Cerebellar nuclear complex (tissue), 1 donor: ENCODE measurements at places on chromosomes 11 and 22.

DNA sequence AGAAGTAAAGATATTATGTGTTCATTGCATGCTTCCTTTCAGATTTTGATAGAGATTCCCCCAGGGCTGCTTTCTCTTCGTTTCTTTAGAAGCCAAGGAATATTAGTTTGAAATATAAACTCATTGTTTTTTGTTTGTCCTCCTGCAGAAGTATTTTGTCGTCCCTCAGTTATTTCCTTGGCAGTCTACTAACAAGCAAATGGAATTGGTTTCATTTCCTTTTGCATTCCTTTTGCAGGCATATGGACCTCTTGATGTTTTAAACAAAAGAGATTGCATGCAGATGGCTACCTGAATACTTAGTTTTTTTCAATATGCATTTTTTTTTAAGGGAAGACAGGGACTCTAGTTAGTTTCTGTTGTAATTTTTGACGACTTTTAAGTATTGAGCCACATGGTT lies 62.2 kb downstream of the BCL2L13 start:
- no peak for DNase-seq

DNA sequence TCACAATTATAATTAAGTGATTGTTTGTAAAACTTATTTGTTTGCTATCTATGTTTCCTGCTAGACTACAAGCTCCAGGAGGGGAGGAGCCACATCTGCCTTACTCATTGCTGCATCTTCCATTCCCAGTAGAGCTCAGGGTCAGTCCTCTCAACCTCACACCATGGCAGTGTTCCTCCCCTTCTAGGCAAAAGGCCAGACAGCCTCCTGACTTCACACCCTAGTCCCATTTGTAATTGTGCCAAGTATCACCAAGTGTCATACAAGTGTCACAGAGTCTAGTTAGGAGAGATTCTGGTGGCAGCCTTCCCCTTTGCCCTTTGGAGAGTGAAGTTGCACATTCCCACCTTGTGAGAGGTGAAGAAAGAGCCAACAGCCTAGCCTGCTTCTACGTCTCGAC lies 490.4 kb downstream of the INSC start:
- DNase-seq, result no peak

DNA sequence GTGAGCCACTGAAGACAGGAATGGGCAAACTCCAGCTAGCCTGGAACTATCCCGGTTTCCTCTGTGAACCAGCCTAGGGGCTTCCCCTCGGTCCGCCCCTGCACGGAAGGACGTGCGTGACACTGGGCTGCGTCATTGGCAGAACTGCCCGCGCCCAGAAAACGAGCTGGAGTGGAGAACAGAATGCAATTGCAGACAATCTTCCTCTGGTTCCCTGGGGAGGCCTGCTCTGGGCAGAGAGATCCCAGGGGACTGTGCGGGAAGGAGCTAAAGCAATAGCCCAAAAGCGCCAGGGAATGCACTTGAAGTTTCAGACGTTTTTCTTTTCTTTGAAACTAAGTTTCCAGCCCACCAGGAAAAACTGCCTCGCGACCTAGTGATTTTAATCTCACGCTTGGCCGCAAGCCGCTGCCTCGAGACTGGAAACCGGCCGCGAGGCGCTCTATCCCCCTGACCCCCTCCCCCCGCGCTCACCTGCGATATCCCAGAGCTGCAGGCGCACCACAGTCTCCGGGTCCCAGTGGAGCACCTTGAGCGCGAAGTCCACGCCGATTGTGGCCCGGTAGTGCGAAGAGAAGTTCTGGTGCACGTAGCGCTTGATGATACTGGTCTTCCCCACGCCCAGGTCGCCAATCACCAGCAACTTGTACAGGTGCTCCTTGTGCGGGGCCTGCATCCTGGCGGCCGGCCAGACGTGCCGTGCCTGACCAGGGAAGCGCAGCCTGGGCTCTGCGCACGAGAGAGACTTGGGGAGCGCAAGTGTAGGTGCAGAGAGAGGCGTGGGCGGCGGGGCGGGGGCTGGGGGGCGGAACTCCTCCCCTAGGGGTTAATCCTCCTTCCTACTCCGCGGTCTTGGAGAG lies at the start of gene RAB38:
RAB38 (minus strand) TSS at position 735 of the 860 bp plus-strand sequence; CDS start at position 676, 59 bp downstream.
- no peak for DNase-seq

DNA sequence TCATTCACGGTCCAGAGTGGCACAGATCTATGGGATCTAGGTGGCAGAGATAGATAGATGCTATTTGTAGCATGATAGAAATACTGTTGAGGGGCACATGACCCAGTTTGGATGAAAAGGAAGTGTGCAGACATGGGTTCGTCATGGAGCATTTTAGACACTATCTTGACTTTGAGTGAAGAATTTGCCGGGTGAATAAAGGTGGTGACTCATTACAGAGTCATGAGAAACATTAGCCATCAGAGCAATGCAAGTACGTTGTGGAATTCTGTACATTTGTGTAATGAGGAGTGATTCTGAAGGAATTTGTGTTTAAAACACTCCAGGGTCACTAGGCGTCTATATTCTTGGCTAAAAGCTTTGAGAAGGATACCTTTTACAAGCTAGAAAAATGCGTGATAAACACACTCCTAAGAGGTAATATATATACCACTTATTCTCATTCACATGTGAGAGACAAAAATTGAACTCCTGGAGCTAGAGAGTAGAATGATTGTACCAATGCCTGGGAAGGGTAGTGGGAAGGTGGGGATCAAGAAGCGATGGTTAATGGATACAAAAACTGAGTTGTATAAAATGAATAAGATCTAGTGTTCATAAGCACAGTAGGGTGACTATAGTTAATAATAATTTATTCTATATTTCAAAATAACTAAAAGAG lies 593.7 kb upstream of the LUZP2 start:
- DNase-seq, result no peak

GRCh38 chr11:86013713-86014112 lies 55.2 kb downstream of the PICALM start:
- no peak for DNase-seq
